ENCODE measurements at places on chromosomes 5 and 9. TPM values are rescaled to one million over a fixed set of nuclear protein-coding genes. Genes with fewer than 3 reads are reported as not detected.
A peak's percentile ranks its signal among the peaks of the same experiment; 100 is the strongest.

- H3K4me3 ChIP-seq = no peak overlapping the region
- H3K27me3 ChIP-seq = no peaks in the 10 kb centered on the region
Observed at GRCh38 chr5:11104651-11105112, 343.6 kb upstream of the DAP start.

DNA sequence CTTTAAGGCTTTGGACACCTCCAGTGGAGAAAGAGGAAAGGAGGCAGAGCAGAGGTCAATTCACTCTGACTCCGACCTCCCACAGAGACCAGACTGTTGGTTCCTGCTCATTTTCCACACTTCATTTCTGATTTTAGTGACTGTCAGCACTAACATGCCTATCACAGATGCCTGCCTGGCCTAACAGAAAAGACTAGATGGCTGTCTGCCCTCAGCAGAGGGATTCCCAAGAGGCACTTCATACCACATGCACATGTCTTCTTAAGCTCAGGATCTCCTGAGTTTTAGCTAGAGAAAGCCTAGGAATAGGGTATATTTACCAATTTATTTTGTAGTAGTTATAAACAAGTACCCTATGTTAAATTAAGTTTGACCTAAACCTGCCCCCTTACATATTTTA is 336.0 kb downstream of the ENC1 start:
- no peak for DNase-seq
- H3K27me3 ChIP-seq = peaks cover 8% of the 10 kb centered on the region
- H3K27ac ChIP-seq = no peak overlapping the region
- H3K36me3 ChIP-seq = no peaks in the 10 kb centered on the region

DNA sequence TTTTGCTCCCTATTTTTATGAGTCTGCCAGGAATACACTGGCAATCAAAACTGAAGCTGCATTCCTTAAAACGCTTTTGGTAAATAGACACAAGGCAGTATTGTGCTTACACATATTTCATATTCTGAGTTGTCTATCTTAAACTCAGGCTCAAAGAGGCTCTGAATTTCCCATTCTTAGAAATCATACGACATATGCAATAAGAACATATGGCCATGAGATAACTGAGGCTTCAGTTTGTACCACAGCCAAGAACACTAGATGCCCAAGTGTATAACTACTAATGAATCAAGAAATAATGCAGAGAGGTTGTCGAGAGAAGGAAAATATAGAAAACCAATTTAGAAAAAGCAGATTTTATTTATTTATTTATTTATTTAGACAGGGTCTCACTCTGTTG is 357.4 kb downstream of the NDUFS4 start:
- H3K27ac ChIP-seq = no peak overlapping the region
- H3K4me1 ChIP-seq = peaks cover 6% of the 10 kb centered on the region
- H3K4me3 ChIP-seq = no peak overlapping the region

DNA sequence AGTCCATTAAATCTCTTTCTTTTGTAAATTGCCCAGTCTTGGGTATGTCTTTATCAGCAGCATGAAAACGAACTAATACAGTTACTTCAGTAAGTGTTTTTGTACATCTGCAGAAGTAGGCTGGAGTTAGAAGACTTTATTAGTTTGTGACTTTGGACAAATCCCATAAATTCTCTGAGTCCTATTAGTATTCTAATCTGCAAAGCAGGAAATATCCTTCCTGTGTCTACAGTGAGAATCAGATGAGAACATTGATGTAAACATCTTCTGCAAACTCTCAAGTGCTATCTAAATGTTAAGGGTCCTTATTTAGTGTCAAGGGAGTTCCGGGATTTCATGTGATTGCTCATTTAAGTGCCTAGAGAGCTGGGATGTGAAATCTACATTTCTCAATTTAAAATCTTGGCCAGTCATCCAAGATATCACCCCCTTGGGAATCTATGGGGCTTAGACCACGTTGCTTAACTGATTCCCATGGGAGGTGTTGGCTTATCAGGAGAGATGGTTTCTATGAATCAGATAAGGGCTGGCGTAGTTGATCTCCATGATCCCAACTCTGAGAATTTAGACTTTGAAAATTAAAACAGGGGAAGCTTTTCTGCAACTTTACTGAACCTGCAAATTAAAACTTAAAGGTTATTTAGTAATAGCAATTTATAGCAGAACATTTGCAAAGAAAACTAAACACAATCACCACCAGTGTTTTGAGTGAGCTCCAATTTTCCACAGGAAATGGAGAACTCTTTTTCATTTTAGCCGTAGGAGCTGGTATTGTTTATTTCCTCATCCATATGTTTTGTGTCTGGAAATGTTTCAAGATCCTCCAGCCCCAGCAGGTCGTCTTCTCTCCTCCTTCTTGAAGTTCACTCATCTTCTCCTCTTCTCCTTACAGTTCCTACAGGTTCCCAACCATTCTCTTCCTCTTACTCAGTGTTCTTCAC is 241.6 kb upstream of the CD180 start:
- no peak for DNase-seq
- H3K4me1 ChIP-seq = no peaks in the 10 kb centered on the region
- H3K4me3 ChIP-seq = no peak overlapping the region
- H3K27me3 ChIP-seq = no peaks in the 10 kb centered on the region
- no peaks in the 10 kb centered on the region for H3K36me3 ChIP-seq

ADRB2 gene
- 3.2 TPM for total RNA-seq

DNA sequence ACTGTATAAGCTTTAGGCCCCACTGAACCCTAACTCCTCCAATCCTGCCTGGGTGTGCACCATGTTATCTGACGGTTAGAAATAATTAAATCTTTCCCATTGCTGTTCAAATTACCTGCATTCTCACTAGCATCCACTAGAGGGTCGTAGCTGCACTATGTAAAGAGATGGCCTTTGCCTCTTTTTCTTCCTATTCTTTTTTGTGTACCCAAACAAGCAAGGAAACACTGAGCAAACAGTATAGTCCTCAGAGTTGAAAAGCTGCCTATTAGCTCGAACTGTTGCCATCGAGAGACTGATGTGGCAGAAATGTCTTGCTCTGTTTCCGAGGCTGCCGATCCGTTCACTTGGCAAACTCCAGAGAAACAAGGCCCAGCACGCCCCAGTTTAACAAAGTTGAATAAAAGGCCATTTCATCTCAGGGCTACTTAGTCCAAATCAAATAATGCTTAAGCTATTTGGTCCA is 163.8 kb upstream of the TRPM3 start:
- no peaks in the 10 kb centered on the region for H3K4me1 ChIP-seq
- no peaks in the 10 kb centered on the region for H3K36me3 ChIP-seq
- no peak overlapping the region for H3K4me3 ChIP-seq

- H3K27me3 ChIP-seq = no peaks in the 10 kb centered on the region
- H3K27ac ChIP-seq = no peak overlapping the region
- no peak overlapping the region for H3K4me3 ChIP-seq
- H3K36me3 ChIP-seq = peaks cover 92% of the 10 kb centered on the region
Observed at GRCh38 chr9:444528-444927, 229.9 kb downstream of the DOCK8 start.

DNA sequence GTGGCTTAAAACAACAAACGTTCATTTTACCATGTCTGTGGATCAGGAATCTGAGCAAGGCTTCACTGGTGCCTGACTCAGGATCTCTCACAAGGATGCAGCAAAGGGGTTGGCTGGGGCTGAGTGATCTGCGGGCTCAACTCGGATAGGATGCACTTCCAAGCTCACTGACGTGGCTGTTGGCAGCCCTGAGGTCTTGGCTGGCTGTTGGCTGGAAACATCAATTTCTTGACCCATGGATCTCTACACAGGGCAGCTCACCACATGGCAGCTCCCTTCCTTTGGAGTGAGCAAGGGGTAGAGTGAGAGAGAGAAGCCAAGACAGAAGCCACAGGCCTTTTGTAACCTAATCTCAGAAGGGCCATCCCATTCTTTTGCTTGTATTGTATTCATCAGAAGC is 202.1 kb downstream of the NXNL2 start:
- H3K36me3 ChIP-seq = no peaks in the 10 kb centered on the region
- peaks cover 7% of the 10 kb centered on the region for H3K27me3 ChIP-seq
- no peak overlapping the region for H3K27ac ChIP-seq
- no peak overlapping the region for H3K4me3 ChIP-seq
- no peaks in the 10 kb centered on the region for H3K4me1 ChIP-seq

HMCN2 gene
- not detected for total RNA-seq

DNA sequence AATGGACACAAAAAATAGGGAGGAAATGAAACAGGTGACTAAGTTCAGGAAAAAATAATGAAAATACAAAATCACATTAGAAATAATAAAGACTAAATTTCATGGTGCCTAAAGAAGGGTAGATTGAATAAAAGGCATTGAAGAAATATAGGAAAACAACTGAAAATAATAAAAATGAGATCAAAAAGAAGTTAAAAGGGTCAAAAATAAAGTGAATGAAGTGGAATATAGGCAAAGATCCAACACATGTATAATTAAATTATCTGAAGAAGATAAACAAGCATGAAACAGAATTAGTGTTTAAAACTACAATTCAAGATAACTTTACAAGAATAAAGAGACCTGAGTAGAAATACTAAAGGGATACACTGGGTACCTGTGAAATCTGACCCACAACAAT is 87.6 kb downstream of the SUSD1 start:
- no peak overlapping the region for H3K4me3 ChIP-seq
- peaks cover 4% of the 10 kb centered on the region for H3K4me1 ChIP-seq
- H3K36me3 ChIP-seq = peaks cover 8% of the 10 kb centered on the region
- no peak overlapping the region for H3K27ac ChIP-seq
- H3K27me3 ChIP-seq = no peaks in the 10 kb centered on the region
- no peak for DNase-seq

NTNG2 gene
- total RNA-seq = 2.1 TPM

LCN9 gene
- not detected for total RNA-seq

- no peaks in the 10 kb centered on the region for H3K36me3 ChIP-seq
- H3K27ac ChIP-seq = no peak overlapping the region
- no peaks in the 10 kb centered on the region for H3K27me3 ChIP-seq
- H3K4me1 ChIP-seq = peaks cover 4% of the 10 kb centered on the region
- no peak for DNase-seq
Observed at GRCh38 chr9:134413890-134414623, 87.8 kb downstream of the RXRA start.

GRCh38 chr9:130713286-130713960 is 19.8 kb downstream of the EXOSC2 start:
- H3K4me1 ChIP-seq = peaks cover 34% of the 10 kb centered on the region
- peak overlapping the region; percentile 74 for H3K27ac ChIP-seq
- H3K27me3 ChIP-seq = no peaks in the 10 kb centered on the region
- H3K4me3 ChIP-seq = peak overlapping the region; percentile 90

CBY3 gene
- total RNA-seq = not detected

FABP6 gene
- total RNA-seq = not detected

- no peak for DNase-seq
- H3K4me3 ChIP-seq = no peak overlapping the region
- H3K4me1 ChIP-seq = no peaks in the 10 kb centered on the region
Observed at GRCh38 chr9:88605512-88606362, 70.8 kb downstream of the NXNL2 start.

DNA sequence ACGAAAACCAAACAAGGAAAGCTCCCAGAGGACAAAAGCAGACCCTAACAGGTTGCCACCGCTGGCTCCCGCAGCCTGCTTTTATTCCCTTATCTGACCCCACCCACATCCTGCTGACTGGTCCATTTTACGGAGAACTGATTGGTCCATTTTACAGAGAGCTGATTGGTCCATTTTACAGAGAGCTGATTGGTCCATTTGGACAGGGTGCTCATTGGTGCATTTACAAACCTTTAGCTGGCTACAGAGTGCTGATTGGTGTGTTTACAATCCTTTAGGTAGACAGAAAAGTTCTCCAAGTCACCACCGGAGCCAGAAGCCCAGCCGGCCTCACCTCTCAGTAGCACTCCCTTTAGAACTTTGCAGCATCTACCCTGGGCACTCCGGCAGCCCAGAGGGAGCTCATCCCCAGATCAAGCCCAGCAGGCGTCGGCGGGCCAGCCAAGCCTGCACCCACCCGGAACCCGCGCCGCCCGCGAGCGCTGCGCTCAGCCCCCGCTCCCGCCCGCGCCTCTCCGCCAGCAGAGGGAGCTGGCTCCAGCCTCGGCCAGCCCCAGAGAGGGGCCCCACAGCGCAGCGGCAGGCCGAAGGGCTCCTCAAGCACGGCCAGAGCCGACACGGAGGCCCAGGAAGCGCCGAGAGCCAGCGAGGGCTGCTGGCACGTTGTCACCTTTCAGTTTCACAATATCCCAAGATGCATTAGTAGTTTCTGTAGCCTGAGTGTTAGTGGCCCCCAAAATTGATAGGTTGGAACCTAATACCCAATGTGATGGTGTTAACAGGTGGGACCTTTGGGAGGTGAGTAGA is 35.3 kb upstream of the CLPTM1L start:
- peak; percentile 69 for DNase-seq
- no peak overlapping the region for H3K27ac ChIP-seq
- H3K36me3 ChIP-seq = no peaks in the 10 kb centered on the region
- peaks cover 22% of the 10 kb centered on the region for H3K4me1 ChIP-seq
- peak overlapping the region; percentile 78 for H3K4me3 ChIP-seq
- H3K27me3 ChIP-seq = peaks cover 5% of the 10 kb centered on the region

GRCh38 chr9:3436629-3437420 is 89.0 kb downstream of the RFX3 start:
- H3K27ac ChIP-seq = no peak overlapping the region
- peaks cover 11% of the 10 kb centered on the region for H3K4me1 ChIP-seq
- no peaks in the 10 kb centered on the region for H3K27me3 ChIP-seq
- H3K36me3 ChIP-seq = peaks cover 8% of the 10 kb centered on the region
- no peak overlapping the region for H3K4me3 ChIP-seq

PRRC2B gene
- total RNA-seq = 170 TPM

PCDH1 gene
- total RNA-seq = not detected

ZFP37 gene
- 1.7 TPM for total RNA-seq

- H3K27ac ChIP-seq = no peak overlapping the region
- H3K27me3 ChIP-seq = no peaks in the 10 kb centered on the region
- no peak overlapping the region for H3K4me3 ChIP-seq
- no peaks in the 10 kb centered on the region for H3K36me3 ChIP-seq
- DNase-seq = no peak
- no peaks in the 10 kb centered on the region for H3K4me1 ChIP-seq
Observed at GRCh38 chr5:92879806-92880543, 701.0 kb downstream of the NR2F1-AS1 start.

GRCh38 chr5:153674356-153674755 is 183.9 kb downstream of the GRIA1 start:
- H3K4me1 ChIP-seq = no peaks in the 10 kb centered on the region
- H3K27me3 ChIP-seq = no peaks in the 10 kb centered on the region
- no peak overlapping the region for H3K4me3 ChIP-seq

HRCT1 gene
- not detected for total RNA-seq

HSPA4 gene
- 152 TPM for total RNA-seq

GRCh38 chr5:116671211-116671736 is 96.7 kb upstream of the SEMA6A start:
- no peak overlapping the region for H3K4me3 ChIP-seq
- H3K27ac ChIP-seq = no peak overlapping the region
- H3K4me1 ChIP-seq = peaks cover 5% of the 10 kb centered on the region
- no peaks in the 10 kb centered on the region for H3K36me3 ChIP-seq

- no peak overlapping the region for H3K4me3 ChIP-seq
- H3K4me1 ChIP-seq = peaks cover 18% of the 10 kb centered on the region
- peaks cover 21% of the 10 kb centered on the region for H3K27me3 ChIP-seq
- DNase-seq = no peak
- no peaks in the 10 kb centered on the region for H3K36me3 ChIP-seq
Observed at GRCh38 chr9:134442085-134442474, 115.8 kb downstream of the RXRA start.

GRCh38 chr9:74379718-74380117 is 117.4 kb upstream of the RORB start:
- DNase-seq = no peak
- H3K36me3 ChIP-seq = no peaks in the 10 kb centered on the region
- H3K4me3 ChIP-seq = no peak overlapping the region
- H3K4me1 ChIP-seq = no peaks in the 10 kb centered on the region

SLC25A2 gene
- 3.9 TPM for total RNA-seq

- DNase-seq = no peak
- H3K27ac ChIP-seq = no peak overlapping the region
- H3K4me1 ChIP-seq = no peaks in the 10 kb centered on the region
Observed at GRCh38 chr5:53399926-53400697, 80.3 kb upstream of the FST start.

GRCh38 chr5:123105864-123106263 is 16.8 kb downstream of the PRDM6 start:
- H3K4me1 ChIP-seq = no peaks in the 10 kb centered on the region
- H3K27ac ChIP-seq = no peak overlapping the region
- no peak for DNase-seq
- peaks cover 26% of the 10 kb centered on the region for H3K27me3 ChIP-seq
- no peaks in the 10 kb centered on the region for H3K36me3 ChIP-seq
- H3K4me3 ChIP-seq = no peak overlapping the region
